ENCODE measurements at places on chromosomes 5 and 9. TPM values are rescaled to one million over a fixed set of nuclear protein-coding genes. Genes with fewer than 3 reads are reported as not detected.

The PCDHAC2 gene
- 6.0 TPM for total RNA-seq

The PCAT7 gene
- 16.4 TPM for total RNA-seq

The NTRK2 gene
- total RNA-seq = 2.1 TPM

The LEAP2 gene
- total RNA-seq = 2.5 TPM

The PTGS1 gene
- 0.39 TPM for total RNA-seq

The LRRC70 gene
- total RNA-seq = 0.91 TPM

The SNCAIP gene
- 6.7 TPM for total RNA-seq

The TRIM7 gene
- total RNA-seq = 0.93 TPM

The WNK2 gene
- 336 TPM for total RNA-seq

The CDKN2A gene
- total RNA-seq = not detected

The IL9 gene
- total RNA-seq = not detected

The IL4 gene
- not detected for total RNA-seq

The SLC45A2 gene
- total RNA-seq = 0.76 TPM

The LIX1 gene
- total RNA-seq = not detected

The PTTG1 gene
- 25.3 TPM for total RNA-seq

The PCDHGA6 gene
- 6.3 TPM for total RNA-seq

The ORM1 gene
- total RNA-seq = not detected

Data from glutamatergic neuron (in vitro differentiated cells).